Germinal center (tissue), 1 donor: ENCODE measurements at places on chromosomes 7 and 10.

DNA sequence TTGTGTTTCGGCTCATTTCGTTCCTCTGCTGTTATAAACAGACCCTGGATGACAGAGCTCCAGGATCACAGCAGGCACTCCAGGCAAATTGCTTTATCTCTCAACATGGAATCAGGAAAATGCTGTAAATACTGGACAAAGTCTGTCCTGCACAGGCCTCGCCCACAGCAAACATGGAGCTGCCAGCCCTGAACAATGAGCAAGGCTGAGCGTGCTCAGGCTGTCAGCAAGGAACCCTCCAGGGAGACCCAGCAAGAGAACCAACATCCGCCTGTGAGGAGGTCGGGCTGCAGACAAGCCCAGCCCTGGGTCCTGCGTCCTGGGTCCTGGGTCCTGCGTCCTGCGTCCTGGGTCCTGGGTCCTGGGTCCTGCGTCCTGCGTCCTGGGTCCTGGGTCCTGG lies 180.8 kb downstream of the PTPRN2 start:
- DNase-seq = no peak

- DNase-seq = no peak
Measured at GRCh38 chr10:102815790-102816549, 21.2 kb downstream of the CYP17A1 start.

DNA sequence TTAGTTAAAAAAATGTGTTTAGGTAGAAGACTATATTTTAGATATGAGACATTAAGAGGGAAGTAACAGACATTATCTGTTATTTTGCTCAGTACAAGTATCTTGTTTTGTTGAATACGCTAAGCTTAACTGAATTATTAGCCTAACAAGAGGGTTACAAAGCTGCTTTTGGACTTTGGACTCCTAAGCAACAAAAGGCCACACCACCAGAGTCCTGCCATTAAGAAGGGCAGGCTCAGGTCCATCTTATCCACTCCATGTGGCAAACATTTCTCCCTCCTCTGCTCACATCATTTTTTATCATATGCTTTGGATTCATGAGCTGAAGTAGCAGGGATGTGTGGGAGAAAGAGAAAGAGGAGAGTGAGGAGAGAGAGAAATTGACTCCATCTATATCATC lies 33.5 kb downstream of the OSBPL3 start:
- no peak for DNase-seq

- DNase-seq = no peak
Measured at GRCh38 chr10:54799506-54799905, 1.5 kb downstream of the PCDH15 start.

DNA sequence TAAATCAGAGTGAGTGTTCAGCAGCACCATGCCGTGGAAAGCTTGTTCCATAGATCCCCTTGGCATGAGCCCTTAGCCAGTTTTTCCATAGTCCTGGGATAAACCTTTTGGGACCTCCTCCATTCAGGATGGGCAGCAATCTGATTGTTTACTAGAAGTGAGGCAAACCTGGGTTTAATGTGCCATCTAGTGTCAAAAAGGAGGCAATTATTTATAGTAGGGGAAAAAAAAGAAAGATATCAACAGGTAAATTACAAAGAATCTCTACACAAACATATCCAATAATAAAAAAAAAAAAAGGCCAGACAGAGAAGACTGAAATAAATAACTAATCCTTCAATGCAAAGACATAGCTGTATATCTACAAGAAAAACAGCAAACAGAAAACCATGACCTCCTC lies 229.0 kb upstream of the STK17A start:
- no peak for DNase-seq

DNA sequence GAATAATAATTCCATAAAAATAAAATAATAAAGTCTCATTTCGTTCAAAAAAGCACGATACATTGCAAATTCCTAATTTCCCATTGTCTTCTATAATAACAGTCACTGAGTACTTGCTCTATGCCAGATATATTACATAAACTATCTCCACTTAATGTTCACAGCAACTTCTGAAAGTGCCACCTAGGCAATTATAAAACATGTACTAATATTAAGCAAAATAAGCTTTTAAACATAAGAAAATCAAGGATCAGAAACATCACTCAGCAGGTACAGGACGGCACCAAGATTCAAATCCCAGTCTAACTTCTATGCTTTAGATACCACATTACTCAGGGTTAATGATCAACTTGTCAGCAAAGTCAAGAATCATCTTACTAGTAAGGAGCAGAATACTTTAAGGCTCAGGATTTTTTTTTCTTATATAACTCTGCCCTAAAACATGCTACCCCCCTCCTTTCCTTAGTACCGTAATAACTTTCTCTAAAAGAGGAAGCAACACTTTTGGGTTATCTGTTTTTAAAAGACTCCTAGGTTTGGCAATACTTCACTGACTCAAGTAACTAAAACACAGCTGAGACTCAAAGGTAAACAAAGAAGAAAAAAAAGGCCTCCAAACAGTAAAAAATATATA lies 51.3 kb downstream of the USP6NL start:
- DNase-seq = peak; percentile 27

DNA sequence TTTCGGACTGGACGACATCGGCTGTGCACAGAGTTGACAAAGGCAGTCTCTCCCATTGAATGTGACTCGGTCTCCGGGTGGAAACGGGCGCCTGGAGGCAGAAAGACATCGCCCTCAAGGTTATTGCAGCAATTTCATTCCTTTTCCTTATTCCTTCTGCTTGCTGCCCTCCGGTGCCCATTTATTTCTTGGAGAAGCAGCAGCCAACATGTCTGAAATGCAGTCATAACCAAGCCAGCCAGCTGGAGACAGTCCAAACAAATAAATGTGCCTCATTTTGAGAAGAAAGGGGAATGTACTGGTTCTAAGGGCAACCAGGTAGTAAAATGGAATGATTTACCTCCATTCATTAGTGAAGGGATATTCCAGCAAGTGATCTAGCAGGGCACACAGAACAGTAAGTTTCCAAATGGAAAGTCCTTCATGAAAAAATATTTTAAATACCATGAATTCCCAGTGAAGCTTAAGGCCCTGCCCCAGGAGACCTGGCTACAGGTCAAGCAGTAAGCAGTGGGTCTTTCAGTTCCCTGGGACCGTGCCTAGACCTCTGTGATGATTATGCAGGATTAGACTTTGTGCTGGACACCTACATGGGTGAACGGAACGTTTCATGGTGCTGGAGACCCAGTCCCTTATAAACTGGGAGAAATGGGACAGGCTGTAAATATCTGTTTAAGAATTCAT lies 86.6 kb downstream of the ABLIM1 start:
- DNase-seq = no peak

DNA sequence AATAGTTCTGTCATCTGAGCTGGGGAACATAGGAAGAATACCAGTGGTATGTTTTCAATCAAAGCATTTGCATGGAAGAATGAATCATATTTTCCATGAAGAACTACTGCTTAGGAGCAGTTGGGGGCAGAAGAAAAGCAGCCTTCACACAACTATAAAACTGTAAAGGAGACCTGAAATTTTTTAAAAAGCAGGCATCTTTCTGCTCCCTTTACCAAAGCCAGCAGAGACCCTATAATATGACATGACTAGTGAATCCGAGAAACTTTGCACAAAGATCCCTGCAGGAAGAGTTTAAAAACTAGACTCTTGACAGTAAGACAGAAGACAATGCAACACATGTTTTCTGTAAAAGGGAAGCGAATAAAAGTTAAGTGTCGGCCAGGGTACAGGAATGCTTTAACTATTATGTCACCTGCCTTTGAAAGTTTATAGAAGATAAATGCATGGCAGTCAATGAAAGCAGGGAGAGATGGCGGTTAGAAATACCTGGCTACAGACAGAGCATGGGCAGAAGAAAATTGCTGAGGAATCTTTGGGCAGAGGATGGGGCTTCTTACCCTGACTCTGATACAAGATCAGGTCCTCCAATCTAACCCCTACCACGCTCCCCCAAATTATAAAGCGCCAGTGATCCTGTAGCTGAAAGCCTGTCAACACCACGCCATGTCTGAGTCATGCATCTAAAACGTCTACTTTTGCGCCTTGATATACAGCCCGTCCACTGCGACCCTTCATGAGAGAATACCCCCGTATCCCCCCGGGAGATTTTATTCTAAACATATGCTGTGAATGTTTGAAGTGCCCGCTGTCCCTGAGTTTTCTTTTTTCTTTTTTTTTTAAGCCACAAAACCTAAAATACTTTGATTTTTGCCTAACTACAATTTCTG lies 93.1 kb downstream of the GLI3 start:
- no peak for DNase-seq

- DNase-seq = no peak
Measured at GRCh38 chr7:101206665-101207042, 5.8 kb upstream of the MOGAT3 start.

GRCh38 chr10:122171302-122172075 lies 99.6 kb upstream of the BTBD16 start:
- no peak for DNase-seq
